ENCODE measurements at places on chromosomes 3 and 15.

DNA sequence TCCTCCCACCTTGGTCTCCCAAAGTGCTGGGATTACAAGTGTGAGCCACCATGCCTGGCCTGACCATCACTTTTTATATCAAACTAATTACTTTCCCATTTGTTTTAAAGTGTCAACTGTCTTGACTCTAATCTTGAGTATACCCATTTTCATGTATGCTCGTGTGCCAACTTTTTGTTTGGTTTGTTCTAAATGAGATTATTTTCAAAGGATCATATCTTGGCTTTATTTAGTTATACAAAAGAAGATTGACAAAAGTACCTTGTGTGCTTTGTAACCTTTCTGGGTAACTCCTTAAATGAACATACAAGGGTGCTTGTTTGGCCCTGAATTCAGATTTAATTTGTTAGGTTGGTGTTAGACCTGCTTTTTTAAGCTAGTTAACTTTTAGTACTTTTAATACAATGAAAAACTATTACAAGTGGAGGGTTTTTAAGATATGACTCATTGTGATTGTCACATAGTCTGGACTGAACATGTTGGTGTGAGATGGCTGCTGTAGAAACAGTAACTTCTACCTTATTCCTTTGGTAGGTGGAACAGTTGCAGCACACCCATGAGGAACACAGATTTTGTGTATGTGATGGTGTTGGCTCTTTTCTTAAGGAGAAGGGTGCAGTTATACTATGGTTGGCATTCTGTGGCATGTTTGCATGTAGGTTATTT is 10.7 kb downstream of the KIF23 start:
- no peaks in the 10 kb centered on the region for H3K4me1 ChIP-seq
- H3K27ac ChIP-seq: no peak overlapping the region
- no peak for DNase-seq

DNA sequence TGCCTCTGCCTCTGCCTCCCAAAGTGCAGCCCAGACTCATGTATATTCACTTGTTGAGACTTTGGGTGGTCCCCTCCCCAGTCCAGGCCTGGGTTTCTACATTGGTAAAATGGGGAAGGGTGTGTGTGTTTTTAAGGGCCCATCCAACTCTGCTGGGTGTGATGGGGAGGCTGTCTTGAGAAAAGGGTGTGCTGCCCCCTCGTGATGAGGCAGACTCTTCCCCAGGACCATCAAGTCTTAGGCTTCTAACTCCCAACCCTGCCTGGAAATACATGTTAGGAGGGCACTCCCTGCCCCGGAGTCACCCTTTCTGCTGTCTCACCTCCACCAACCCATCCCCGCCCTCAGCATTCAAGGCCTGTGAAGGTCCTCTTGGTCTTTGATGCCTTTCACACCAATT is 4.4 kb upstream of the PTPN23 start:
- no peak overlapping the region for H3K4me3 ChIP-seq
- peaks cover 45% of the 10 kb centered on the region for H3K4me1 ChIP-seq
- H3K27ac ChIP-seq: no peak overlapping the region

GRCh38 chr3:47566667-47567066 is 12.0 kb downstream of the CSPG5 start:
- H3K27me3 ChIP-seq: peaks cover 2% of the 10 kb centered on the region
- H3K36me3 ChIP-seq: no peaks in the 10 kb centered on the region
- H3K4me3 ChIP-seq: no peak overlapping the region
- no peaks in the 10 kb centered on the region for H3K4me1 ChIP-seq
- H3K27ac ChIP-seq: no peak overlapping the region
- no peak for DNase-seq

DNA sequence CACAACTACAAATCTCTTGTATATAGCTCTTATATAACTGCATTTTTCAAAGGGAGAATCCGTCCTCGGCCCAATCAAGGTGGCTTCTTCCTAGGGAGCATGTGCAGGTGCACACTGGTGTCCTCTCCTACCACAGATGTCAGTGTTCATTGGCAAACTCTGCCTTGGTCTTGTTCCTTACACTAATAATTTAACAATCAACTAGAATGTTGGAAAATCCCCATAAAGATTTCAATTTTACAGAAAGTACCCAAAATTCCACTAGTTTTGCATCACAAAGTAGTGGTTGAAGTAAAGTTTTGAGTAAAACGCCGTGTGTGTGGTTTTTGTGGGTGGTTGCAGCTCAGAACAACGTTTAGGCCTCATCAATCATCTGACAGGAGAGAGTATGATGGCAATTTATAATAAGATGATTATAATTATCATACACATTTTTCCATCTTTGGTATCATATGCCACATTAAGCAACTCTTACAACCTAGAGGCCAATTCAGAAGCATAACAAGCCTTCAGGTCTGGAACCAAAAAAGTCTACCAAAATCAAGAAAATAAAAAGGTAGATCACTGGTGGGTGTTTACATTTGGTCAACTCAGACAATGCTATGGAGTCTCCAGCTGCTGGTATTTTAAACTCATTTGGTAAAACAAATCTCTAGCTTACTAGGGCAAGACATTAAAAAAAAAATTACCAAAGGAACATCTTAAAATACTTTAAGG is 128.9 kb upstream of the BHLHE40 start:
- no peaks in the 10 kb centered on the region for H3K36me3 ChIP-seq
- H3K4me3 ChIP-seq: no peak overlapping the region
- no peaks in the 10 kb centered on the region for H3K27me3 ChIP-seq
- DNase-seq: no peak

DNA sequence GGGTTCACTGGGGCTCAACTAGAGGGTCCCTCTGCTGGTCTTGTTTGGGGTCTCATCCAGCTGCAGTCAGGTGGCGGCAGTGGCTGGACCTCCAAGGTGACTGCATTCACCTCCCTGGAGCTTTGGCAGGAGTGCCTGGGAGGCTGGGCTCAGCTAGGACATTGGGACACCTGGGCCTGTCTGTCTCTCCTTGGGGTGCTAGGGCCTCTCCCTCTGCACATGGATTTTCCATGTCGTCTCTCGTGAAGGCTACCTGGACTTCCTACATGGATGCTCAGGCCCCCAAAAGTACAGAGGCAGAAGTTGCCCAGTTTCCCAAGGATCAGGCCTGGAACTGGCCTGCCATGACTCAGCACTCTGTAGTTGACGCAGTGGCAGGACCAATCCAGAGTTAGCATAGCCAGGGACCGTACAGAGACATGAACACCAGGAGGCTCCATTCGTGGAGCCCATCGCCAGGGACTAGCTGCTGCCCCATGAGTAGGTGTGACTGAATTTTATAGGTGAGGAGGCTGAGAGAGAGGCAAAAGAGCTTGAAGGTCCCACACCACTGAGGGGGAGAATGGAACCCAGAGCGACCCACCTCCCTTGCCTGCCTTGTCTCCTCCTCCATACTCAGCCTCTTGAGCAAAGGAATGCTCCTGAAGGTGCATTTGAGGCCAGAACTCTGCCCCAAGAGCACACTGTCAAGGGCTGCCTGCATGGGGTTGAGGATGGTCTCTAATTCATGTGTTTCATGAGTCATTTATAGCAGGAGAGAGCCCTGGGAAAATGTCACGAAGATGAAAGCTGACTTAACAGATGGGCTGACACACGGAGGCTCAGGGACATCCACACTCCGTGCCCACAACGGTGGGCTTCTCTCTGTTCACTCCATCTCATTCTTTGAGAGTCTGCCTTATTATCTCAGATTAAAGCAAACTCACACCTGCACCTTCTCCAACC is 13.0 kb upstream of the ALDH1A3 start:
- H3K4me1 ChIP-seq: no peaks in the 10 kb centered on the region
- no peak overlapping the region for H3K4me3 ChIP-seq
- DNase-seq: no peak
- H3K36me3 ChIP-seq: no peaks in the 10 kb centered on the region
- no peak overlapping the region for H3K27ac ChIP-seq

GRCh38 chr3:135128818-135129217 is 333.8 kb downstream of the EPHB1 start:
- no peak for DNase-seq
- H3K4me1 ChIP-seq: no peaks in the 10 kb centered on the region
- no peaks in the 10 kb centered on the region for H3K27me3 ChIP-seq
- no peaks in the 10 kb centered on the region for H3K36me3 ChIP-seq
- H3K4me3 ChIP-seq: no peak overlapping the region

- DNase-seq: no peak
- no peaks in the 10 kb centered on the region for H3K36me3 ChIP-seq
- peak overlapping the region; percentile 91 for H3K27ac ChIP-seq
These were observed 781 bp upstream of the DPH6 start for GRCh38 chr15:35546511-35547381.

- DNase-seq: no peak
- H3K27ac ChIP-seq: no peak overlapping the region
- H3K4me1 ChIP-seq: no peaks in the 10 kb centered on the region
- no peaks in the 10 kb centered on the region for H3K27me3 ChIP-seq
These were observed 42.3 kb downstream of the RSRC1 start for GRCh38 chr3:158152186-158152585.
